Smooth muscle cell of the brain vasculature (primary cell): ENCODE measurements at places on chromosomes 16 and 17.

GRCh38 chr17:5745111-5745813 lies 161.0 kb upstream of the NLRP1 start:
- DNase-seq = no peak

DNA sequence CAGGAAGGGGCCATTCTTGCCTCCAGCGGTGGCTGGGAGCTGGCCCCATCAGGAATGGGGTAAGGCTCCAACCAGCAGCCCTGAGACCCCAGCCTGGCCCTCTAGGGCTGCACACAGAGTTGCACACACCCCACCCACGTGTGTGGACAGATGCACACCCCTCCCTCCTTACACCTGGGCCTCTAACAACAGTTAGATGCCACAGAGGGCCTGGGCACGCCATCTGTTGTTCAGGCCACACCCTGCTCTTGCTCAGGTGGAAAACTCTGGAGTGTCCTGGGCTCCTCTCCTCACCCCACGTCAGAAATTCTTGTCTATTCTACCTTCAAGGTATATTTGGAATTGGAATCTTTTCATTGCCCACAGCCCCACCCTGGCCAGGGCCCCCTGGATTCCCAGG lies 13.3 kb upstream of the RAI1 start:
- no peak for DNase-seq

GRCh38 chr17:13940858-13941665 lies 128.2 kb upstream of the COX10 start:
- DNase-seq = no peak

- no peak for DNase-seq
Measured at GRCh38 chr16:28003923-28004322, 59.6 kb downstream of the GSG1L start.

DNA sequence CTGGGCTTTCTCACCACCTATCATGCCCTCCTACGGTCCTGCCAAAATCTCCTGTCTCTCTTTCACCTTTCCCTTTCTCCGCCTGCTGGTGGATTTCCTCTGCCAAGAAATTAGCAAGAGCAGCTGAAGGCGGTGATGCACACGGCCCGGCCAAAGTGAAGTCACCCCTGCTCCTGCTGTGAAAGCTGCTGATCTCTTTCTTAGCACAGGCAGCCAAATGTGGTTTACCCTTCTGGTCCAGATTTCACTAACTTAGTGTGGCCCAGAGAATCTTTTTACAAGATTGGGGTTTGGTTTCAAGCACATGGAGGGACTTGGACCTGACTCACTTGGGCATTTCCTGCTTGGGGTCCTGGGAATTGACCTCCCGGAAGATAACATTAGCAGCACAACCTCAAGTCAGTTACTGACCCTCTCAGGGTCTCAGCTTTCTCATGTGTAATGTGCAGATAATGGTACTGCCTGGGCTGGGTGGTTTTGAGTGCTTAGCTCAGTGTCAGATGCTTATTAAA lies 155.7 kb downstream of the SOCS1 start:
- peak; percentile 85 for DNase-seq

- DNase-seq = no peak
Measured at GRCh38 chr16:83779886-83780285, 27.9 kb upstream of the HSBP1 start.

DNA sequence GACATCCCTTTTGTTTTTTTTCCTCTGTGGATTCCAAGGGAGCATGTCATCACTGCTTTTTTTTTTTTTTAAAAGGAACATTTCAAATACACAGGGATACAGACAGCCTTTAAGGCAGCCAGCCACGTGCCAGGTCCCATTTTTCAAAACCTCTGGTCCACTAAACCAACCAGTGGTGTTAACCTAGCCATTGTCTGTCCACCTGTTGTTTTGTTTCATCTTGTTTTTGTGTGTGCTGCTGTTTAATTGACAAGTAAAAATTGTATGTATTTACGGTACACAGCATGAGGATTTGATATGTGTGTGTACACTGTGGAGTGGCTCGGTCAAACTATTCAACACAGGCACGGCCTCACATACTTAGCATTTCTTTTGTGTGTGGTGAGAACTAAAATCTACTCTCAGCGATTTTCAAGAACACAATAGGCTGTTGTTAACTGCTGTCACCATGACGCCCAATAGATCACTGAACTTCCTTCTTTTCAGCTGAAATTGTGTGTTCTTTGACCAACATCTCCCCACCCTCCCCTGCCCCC lies 19.2 kb downstream of the TMEM114 start:
- DNase-seq = no peak

DNA sequence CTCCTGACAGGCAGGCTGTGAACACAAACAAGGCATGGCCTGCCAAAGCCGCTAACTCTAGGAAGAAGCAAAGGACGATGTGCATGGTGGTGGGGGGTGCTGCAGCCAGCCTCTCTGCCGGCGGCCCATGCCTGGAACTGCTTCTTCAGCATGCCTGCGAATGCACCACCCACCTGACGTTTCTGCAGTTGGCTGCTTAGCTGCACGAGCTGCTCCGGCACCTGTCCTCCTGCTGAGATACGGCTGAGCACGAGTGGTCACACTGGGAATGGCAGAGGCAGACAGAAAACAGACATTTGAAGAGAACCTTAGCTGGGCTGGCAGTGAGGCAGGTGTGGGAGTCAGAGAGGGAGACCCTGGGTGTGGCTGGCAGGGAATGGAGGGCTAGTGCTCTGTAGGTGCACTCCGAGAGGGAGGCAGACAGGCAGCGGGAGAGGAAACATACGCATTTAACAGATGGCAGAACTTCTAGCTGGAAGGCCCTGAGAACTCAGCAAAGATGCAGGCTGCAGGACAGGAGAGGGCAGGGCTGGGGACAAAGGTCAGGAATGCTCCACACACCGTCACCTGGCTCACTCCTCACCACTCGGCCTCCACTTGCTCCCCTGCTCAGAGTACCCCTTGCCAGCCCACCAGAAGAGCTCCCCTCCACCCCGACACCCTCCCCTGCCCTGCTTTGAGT lies 5.2 kb downstream of the FLCN start:
- DNase-seq = no peak

GRCh38 chr17:31200287-31200686 lies 96.8 kb downstream of the OMG start:
- DNase-seq = no peak

DNA sequence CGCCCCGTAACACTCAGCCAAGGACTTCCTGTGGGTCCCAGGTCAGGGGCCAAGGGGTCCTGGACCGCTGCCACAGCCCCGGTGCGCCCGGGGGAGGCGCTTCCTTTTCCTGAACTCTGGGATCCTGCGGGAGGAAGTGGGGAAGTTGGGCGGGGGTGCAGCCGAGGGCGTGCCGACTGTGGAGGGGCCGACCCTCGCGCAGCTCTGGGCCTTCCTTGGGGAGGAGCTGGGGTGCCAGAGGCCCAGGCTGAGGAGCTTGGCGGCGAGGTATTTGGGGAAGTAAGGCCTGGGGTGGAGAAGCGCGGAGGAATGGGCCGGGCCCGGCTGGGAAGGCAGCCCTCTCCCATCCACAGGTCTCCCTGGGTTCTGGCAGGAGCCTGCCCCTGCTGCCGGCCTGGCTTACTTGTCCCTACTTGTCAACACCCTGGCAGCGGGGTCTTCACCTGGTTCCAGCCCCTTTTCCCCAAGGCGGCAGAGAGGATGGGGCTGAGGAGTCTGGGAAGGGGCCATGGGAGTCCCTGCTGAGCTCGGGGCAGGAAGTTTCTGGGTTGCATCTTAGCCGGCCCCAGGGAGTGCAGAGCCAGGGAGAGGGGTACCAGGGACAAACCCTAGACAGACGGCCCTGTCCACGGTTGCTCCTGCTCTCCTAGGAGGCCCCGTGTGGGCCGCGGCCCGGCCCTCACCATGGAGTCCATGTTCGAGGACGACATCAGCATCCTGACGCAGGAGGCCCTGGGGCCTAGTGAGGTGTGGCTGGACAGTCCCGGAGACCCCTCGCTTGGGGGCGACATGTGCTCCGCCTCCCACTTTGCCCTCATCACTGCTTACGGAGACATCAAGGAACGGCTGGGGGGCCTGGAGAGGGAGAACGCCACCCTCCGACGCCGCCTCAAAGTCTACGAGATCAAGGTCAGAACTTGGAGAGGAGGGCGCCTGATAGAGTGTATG lies 1.7 kb downstream of the TBKBP1 start:
- no peak for DNase-seq
